Activated CD8-positive, alpha-beta memory T cell treated with anti-CD3 and anti-CD28 coated beads for 4 hours (primary cell): ENCODE measurements at places on chromosomes 6 and 20.

GRCh38 chr6:137080711-137081110 lies 35.9 kb upstream of the IL20RA start:
- no peak for DNase-seq

DNA sequence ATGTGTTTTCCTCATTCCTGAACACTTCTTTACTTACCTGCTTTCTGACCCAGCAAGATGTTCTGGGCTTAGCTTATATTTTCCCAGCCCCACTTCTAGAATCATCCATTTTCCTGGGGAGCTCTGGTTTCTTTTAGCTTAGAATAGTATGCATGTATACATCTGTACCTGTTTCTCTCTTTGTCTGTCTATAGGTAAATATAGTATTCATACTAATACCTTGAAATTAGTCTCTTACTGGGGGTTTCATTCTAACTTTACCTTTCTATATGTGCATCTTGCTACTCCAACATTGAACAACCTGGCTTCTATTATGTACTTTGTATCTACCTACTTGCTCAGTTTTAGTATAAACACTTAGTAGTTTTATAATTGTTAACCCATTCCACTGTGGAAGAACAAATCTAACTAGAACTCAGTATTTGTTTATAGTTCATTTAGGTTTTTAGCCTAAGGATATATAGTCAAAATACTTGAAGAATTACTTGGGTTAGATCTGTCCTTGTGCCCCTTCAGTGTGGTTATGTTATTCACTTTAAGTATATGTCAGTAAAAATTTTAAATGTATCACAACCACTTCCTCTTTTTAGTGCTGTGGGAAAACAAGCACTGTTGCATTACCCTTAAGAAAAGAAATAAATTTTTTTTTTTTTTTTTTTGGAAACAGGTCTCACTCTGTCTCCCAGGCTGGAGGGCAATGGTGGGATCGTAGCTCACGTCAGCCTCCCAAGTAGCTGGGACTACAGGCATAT lies 54.0 kb downstream of the ASXL1 start:
- DNase-seq = no peak

- DNase-seq = no peak
Measured at GRCh38 chr6:33313105-33313708, 671 bp downstream of the TAPBP start.

- no peak for DNase-seq
Measured at GRCh38 chr6:1468126-1468525, 78.8 kb downstream of the FOXF2 start.

- DNase-seq = no peak
Measured at GRCh38 chr6:92504509-92504908, 914.9 kb downstream of the EPHA7 start.

DNA sequence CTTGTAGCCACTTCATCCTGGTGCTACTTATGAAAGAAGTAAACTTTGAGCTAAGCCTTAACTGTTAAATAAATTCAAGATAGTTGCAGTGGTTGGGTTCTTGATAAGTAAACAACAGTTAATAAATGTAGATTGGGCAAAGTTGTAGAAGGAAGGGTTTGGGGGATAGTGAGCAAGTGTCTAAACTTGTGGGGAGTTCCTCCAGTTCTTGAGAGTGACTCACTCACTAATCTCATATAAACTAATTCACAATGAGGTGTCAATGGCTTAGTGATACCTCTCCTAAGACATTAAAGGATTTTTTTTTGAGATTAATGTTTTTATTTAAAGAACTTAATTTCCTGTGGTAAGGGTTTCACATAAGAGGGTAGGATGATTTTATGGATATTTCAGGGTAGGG lies 507.4 kb downstream of the BMP2 start:
- DNase-seq = no peak

GRCh38 chr6:122153557-122153956 lies 245.9 kb upstream of the HSF2 start:
- DNase-seq = no peak
